ENCODE measurements at places on chromosomes 11 and 22.

DNA sequence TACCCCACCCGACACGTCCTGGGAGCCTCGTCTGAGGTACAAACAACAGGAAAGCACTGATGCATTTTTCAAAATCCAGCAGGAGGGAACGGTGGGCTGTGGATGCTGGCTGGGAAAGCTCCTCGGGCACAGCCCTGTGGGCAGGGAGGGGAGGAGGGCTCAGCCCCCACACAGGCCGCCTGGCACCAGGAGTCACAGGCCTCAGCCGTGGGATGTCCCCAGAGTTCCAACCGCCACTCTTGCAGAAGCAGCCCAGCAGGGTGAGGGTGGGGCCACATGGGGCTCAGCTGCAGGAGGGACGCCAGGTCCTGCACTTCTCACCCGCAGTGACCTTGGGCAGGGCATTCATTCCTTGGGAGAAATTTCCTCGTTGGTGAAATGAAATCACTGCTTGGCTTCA is 274.6 kb downstream of the BRD1 start:
- no peak for DNase-seq

- DNase-seq = no peak
These were observed 105.1 kb downstream of the FEZ1 start for GRCh38 chr11:125390946-125391345.

- no peak for DNase-seq
These were observed 18.6 kb downstream of the LSP1 start for GRCh38 chr11:1871531-1871930.

GRCh38 chr11:94151903-94152677 is 23.4 kb downstream of the PANX1 start:
- peak; percentile 22 for DNase-seq

- DNase-seq = no peak
These were observed 65.0 kb upstream of the HMGXB4 start for GRCh38 chr22:35192129-35192918.

DNA sequence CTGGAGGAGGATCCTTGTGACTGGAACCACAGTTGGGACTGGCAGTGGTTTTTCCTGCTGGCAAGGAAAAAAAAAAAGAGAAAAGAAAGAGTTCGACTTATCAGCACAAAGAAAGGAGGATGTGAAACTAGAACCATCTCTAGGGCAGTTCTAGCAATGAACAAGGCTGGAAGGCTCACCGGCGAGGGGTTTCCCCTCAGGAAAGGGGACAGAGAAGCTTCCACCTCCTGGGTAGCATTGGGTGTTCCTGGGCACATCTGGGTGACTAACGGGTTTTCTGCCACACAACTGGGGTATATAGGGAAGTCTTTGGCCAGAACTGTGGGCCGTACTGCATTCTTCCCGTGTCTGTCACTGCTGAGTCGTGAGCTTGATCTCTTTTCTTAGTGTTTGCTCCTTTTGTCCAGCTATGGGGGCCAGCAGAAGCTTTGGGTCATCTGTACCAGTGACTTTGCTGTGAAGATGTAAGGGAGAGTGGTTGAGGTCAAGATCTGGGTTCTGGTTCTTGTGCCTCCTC is 109.4 kb upstream of the OR4B1 start:
- no peak for DNase-seq

GRCh38 chr11:18696638-18697225 is 1.8 kb upstream of the TMEM86A start:
- no peak for DNase-seq

GRCh38 chr22:29541845-29542244 is 11.7 kb downstream of the THOC5 start:
- DNase-seq = peak; percentile 45

DNA sequence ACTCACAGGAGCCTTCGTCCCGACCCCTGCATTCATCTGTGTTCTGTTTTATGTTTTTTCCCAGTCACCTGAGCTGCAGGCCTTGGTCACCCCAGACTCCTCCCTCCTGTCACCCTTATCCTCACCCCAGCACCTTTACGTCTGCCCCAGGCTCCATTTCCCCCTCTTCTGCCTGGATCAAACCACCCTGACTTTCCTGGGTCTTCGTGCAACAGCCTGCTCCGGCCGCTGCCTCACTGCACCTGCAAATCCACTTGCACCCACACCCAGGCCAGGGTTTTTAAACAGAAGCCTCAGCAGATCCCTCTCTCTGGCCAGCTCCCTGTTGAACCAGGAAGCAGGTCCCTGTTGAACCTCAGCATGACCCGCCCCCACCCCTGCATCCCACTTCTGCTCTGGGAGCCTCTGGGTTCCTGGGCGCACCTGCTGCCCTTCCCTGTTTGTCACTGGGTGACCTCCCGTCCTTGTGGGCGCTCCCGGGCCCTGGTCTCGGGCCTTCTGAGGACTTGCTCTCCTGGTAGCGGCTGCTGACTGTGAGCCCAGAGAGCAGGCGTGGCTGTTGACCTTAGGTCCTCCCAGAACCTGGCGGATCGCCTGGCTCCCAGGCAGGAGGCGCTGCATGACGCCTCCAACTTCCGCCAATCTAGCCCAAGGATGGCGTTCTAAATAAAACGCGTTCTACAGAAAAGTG is 12.8 kb downstream of the MAPK8IP2 start:
- DNase-seq = no peak

DNA sequence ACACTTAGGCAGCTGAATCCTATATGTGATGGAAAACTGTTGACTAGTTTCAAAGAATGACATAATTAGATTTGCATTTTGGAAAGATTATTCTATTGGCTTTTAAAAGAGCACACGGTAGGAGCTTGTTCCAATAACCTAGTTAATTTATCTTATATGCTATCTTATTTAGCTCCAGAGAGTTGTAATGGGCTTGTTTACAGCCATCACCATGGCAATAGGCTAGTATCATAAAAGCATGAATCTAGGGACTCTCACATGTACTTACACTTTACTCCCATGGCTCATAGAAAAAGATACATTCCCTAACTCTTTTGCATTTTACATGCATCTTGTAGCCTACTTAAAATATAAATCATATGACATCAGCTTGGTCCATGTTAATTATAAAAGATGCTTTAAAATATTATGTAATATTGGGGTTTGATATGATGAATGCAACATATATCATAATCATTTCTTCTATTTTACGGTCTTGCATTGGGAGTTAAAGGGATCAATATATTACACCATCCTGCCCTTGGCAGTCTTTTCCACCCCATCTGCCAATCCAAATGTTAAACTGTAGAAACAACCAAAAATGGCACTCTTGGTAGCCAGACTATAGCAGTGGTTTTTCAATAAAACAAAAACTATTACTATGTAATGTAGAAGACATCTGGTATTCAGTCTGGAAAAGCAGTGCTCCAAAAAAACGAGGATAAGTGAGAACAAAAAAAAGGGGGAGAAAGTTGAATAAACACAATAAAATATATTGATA is 2254.0 kb downstream of the LRRC4C start:
- no peak for DNase-seq

DNA sequence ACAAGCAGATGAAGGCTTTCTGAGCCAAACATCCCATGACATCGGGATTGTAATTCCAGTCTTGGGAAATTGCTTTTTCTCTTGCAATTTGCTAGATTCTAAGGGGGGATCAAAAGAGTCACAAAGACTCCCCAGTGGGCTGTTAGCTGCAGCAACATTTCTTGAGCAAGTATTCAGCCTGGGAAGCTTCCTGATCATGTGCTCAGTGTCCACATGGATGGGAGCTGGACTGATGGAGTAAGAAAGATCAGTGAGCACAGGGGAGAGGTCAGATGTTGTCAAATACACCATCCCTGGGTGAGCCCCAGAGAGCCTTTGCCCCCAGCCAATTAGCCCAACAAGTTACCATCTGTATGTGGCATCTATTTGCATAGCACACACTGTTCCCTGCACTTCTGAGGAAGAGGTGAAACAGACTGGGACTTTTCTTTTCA is 10.2 kb upstream of the GRK3 start:
- DNase-seq = no peak

GRCh38 chr11:18000760-18001159 is 12.1 kb downstream of the SERGEF start:
- no peak for DNase-seq

GRCh38 chr11:128938156-128938885 is 4.3 kb downstream of the TP53AIP1 start:
- no peak for DNase-seq

DNA sequence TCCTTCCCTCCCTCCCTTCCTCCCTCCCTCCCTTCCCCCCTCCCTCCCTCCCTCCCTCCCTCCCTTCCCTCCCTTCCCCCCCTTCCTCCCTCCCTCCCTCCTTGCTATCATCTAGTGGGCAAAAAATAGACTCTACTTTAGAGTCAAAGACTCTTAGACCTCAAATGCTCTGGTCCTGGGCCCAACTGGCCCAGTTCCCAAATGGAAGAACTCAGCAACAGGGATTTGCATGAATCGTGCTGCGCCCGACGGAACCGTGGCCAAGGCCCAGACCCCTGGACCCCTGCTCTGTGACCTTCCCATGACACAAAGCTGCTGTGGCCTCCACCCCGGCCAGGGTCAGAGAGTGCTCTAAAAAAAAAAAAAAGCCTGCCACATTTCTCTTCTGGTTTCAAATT is 97.4 kb downstream of the WNT7B start:
- no peak for DNase-seq

DNA sequence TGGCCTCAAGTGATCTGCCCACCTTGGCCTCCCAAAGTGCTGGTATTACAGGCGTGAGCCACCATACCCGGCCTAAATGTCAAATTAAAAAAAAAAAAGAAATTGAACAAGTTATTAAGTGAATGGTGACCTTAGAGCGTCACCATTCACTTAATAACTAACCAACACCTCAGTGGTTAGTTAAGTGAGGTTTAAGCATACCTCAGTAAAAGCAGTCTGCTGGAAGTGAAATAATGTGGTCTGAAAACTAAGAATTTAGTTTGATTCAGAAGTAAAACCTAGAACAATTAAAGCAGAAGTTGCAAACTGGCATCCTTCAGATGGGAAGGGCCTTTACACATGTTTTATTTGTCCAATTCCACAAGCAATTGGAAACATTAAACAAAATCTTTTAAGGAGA is 71.5 kb downstream of the FCHSD2 start:
- DNase-seq = no peak

DNA sequence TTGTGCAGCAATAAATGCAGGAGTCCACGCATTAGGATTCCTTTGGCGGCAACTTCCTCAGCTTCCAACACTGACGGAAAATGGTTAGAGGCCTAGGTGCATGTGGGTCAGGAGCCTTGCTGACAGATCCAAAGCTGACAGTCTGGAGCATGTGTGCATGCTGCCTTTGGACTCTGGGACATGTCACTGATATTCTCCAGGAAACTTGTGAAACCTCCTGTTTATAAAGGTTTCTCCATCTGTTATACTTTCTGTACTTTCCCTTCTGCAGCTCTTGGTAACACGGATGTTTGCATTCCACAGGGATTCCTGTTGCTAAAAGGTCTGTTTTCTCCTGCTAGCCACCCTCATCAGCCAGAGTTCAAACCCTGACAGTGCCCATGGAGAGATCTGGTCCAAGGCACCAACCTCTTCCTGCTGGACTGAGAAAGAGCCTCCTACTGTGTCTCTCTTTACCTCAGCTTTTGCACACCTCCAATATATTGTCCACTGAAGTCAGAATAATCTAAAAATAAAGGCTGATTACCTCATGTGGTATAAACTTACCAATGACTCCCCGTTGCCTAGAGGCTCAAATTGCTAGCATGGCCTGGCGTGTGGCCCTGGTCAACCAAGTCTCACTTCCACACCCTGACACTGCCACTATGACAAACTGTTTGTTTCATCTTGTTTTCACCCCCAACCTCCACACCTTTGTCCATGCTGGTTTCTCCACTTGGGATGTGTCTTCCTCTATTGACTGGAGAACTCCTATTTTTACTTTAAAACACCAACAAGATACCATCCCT is 31.1 kb upstream of the LYVE1 start:
- DNase-seq = no peak

DNA sequence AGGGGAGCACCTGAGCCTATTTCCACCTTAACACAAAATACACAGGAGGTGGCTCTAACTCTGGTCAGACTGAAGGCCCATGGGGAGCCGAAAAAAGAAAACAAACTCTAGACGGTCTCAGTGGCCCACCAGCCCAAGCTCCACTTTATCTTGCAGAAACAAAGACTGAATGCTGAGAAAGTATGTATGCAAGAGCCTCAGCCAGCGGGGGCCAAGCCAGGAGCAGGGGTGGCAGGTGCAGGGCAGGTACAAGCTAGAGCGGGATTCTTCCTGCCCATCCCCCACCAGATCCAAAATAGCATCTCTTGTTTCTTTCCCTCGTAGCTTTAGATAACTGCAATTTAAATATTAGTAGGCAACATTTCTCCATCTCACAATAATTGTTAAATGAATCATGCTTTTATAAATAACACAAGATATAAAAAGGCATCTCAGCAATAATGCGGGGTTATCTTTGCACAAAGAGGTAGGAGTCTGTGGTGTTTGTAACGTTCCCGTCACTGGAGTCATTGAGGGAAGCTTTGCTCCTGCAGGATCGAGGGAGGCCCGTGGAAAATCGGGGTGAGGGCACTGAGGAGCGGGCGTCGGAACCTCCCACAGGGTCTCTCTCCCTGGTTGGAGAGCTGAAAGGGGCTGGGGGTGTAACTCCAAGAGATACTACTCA is 418.0 kb downstream of the SHANK2 start:
- no peak for DNase-seq

- DNase-seq = no peak
These were observed 403.7 kb downstream of the LUZP2 start for GRCh38 chr11:24900514-24900913.

DNA sequence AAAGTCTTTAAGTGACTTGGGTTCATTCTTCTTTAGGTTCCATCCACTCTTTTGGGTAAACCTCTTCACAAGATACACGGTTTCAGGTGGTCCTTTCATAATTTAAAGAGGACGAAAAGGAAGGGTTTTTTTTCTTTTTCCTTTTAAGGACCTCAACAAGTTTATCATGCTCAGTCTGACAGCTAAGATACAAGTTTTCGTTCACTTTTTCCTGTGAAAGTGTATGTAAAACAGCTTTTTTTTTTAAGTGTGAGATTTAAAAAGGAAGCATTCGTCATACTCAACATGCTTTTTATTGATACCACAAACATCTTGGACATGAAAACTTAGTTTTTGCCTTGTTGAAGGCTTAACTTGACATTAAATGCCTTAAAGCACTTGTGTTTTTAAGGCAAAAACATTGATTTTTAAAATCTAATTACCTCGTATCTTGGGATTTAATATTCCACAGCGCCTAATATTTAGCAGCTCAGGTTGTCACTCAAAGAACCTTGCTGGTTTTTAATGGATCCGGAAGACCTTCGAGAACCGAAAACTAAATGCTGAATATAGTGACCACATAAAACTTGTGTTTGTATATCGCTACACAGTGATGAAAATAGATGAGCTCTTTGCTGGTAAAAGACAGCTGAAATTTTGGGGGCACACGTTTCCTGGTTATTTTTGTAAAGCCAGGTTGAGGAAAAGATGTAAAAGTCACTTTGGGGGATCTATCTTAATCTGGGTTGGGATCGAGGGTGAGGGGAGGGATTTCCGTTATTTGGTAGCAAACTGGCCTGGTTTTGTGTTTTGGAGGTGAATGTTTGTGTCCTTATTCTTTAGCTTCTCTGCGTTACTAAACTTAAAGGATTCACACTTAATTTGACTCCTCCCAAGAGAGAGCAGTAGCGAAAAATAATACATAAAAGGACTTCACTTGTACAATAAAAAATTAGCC is 2.3 kb downstream of the PCF11 start:
- no peak for DNase-seq

Measured in Kasumi-1 (cell line).